CD8-positive, alpha-beta memory T cell (primary cell): ENCODE measurements at places on chromosomes 3 and 15. TPM values are rescaled to one million over a fixed set of nuclear protein-coding genes. Genes with fewer than 3 reads are reported as not detected.

- H3K27ac ChIP-seq: no peak overlapping the region
- H3K36me3 ChIP-seq: no peaks in the 10 kb centered on the region
- DNase-seq: no peak
- peaks cover 3% of the 10 kb centered on the region for H3K4me1 ChIP-seq
- no peak overlapping the region for H3K4me3 ChIP-seq
Measured at GRCh38 chr3:143837076-143837475, 11.2 kb downstream of the SLC9A9 start.

DNA sequence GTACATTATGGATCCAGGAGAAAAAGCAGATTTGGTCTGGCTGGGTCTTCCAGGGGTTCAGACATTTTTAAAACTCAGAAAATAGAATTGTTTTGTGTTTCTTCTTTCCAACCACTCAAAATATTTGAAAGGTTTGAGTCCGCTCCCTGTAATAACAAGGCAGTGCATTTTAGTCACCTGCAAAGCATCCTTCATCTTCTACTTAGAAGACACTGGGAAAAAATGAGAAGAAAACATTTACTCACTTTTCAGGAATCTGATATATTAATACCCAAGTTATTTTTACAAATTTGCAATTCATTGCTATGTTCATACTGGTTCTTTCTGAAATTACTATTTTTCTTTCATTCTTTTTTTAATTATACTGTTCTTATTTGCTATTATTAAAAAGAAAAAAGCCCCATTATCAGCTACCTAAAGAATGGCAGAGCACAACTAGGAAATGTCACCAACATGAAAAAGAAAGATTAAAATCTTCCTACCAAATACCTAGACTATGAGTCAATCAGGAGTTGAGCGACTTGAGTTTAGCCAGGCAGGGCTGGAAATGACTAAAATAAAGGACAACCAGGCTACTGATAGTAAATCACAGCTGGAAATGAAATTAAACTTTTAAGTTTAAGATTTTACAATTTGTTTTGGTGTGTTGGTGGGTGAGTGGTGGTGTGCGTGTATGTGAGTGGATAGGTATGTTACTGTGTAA, 280.3 kb upstream of the THBS1 start:
- H3K27ac ChIP-seq: no peak overlapping the region
- no peak overlapping the region for H3K4me3 ChIP-seq
- no peaks in the 10 kb centered on the region for H3K36me3 ChIP-seq

TRPC1 gene
- 0.72 TPM for polyA plus RNA-seq

GRCh38 chr15:36863570-36863969, 236.8 kb downstream of the MEIS2 start:
- DNase-seq: no peak
- H3K27ac ChIP-seq: no peak overlapping the region
- H3K4me3 ChIP-seq: no peak overlapping the region
- no peaks in the 10 kb centered on the region for H3K27me3 ChIP-seq
- no peaks in the 10 kb centered on the region for H3K4me1 ChIP-seq

- H3K36me3 ChIP-seq: peaks cover 13% of the 10 kb centered on the region
- no peak for DNase-seq
- no peak overlapping the region for H3K27ac ChIP-seq
- no peaks in the 10 kb centered on the region for H3K4me1 ChIP-seq
Measured at GRCh38 chr15:98924401-98925049, 83.1 kb downstream of the PGPEP1L start.
